ENCODE measurements at places on chromosomes 16 and 17. TPM values are rescaled to one million over a fixed set of nuclear protein-coding genes. Genes with fewer than 3 reads are reported as not detected.

DNA sequence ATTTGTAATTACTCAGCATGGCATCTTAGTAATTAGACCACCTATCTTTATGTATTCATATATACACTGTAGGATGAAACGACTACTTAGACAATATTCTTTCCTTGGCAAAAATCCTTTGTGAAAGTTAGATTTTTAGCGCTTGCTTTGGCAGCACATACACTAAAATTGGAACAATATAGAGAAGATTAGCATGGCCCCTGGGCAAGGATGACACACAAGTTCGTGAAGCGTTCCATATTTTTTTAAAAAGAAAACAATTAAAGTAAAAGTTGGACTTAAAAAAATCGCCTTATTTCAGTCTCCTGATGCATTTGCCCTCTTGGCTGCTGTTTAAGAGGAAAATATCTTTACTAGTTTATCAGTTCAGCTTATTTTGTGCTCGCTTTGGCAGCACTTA lies 10.5 kb downstream of the IGSF6 start:
- no peak for DNase-seq

- DNase-seq: no peak
Measured at GRCh38 chr16:71954699-71955195, 45.5 kb downstream of the PKD1L3 start.

DNA sequence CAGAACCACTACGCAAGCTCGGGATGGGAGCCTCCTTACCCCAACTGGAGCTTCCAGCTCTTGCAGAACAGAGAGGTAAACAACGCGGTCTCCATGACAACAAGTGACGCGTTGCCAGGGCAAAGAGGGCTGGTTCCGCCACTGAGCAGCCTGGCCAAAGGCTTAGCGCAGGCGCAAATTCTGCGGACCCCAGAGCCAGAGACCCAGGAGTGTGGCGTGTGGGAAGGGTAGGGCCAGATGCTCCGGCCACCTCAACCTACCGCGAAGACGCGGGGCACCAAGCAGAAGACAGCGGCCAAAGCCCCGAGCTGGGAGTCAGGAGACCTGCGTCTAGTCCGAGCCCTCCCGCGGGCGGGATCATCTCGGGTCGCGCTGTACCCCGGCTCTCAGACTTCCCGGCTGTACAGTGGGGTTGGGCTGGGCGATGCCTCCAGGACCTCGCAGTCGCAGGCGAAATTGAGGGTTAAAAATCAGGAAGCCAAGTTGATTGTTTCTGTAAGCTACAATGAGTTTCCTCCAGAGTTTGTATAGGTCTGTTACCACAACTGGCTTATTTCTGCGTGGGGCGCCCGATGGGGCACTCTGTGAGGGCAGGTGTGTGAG lies at the start of gene TEKT1:
TSS of gene TEKT1 (minus strand) at position 69 of the 603 bp plus-strand sequence. CDS start 1,353 bp downstream, outside the sequence.
- DNase-seq: peak; percentile 79

GRCh38 chr16:82937926-82938520 lies 311.3 kb downstream of the CDH13 start:
- DNase-seq: no peak

DNA sequence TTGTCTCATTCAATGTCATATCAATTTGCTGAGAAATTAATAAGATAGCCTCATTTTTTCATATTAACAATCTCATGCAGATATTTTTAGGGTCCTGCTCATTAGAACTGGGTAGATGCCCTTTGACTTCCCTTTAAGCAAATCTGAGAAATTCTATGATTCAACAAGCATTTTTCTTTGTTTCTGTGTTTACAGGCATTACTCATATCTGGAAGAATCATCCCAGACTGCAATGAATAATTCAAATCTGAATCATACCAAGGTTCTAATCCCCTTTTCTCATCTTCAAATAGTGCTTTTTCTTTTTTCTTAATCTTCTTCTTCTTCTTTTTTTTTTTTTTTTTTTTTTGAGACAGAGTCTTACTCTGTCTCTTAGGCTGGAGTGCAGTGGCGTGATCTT lies 69.2 kb upstream of the KIFC3 start:
- DNase-seq: no peak

- DNase-seq: no peak
Measured at GRCh38 chr17:1094591-1094990, 85.2 kb downstream of the ABR start.

- no peak for DNase-seq
Measured at GRCh38 chr17:11608396-11608795, 10.1 kb downstream of the DNAH9 start.

Gene DLX4
- total RNA-seq: 1.9 TPM

Gene CSH1
- total RNA-seq: not detected

Gene SKAP1
- total RNA-seq: not detected

Gene TANGO6
- 17.0 TPM for total RNA-seq

Gene KRTAP16-1
- total RNA-seq: not detected

Gene ARHGAP44
- total RNA-seq: 3.1 TPM

Gene TPPP3
- total RNA-seq: 118 TPM

Measured in lower leg skin (tissue), 4 donors.